Activated T-helper 2 cell treated with anti-CD3 and anti-CD28 coated beads, Interferon-gamma antibody, Interleukin-2, Interleukin-4, amounts not matched to agents 10 μg/mL and 5 μg/mL and 100 μg/mL, durations not matched to agents 14 hours and 24 hours and 36 hours (primary cell): ENCODE measurements at places on chromosomes 2 and 18.

DNA sequence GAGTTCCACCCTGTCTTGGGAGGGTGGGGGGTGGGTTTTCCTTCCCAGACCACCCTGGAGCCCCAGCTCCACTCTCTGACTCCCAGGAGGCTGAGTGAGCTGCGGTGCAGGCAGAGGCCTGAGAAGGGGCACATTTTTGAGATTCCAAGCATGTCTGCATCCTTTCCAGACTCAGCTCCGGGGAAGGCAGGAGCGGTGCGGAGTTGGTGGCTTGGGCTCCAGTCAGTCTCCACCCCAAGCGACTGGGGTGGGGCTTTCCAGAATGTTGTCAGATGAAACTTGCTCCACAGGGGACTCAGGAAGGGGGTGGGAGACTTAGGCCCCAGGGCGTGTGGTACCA is 44.2 kb upstream of the HS6ST1 start:
- DNase-seq: no peak

DNA sequence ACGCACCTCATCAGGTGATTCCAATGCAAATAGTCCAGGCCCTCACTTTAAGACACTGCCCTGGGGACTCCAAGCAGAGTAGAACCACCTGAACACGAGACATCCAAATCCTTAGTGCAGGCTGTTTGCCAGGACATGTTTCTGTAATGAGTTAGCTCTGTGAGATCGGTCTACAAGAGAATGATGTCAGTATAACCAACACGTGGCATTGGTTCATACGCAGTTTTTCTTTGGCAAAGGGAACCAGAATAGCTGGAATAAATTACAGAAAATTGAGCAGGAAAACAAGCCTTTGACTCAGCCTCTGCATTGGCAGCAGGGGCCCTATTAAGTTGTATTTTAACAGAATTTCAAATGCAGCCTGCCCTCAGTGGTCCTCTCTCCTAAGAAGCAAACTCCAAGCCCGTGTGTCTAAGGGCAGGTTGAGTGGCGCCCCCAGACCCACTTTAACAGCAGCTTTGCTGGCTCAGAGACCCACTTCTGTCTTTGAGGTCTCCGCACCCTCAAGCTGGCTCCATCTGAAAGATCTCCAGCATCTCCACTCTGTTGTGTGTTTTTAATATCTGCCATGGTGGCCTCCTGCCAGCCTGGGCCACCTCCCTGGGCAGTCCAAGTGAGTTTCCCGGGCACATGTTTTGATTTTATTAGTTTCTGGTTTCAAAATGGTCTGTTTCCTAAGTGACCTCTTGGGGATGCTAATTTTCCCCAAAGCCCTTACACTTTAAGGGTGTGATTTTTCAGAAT is 61.3 kb downstream of the ALPK2 start:
- DNase-seq: no peak

- no peak for DNase-seq
Measured at GRCh38 chr2:36238106-36238505, 117.5 kb upstream of the CRIM1 start.

GRCh38 chr2:23289671-23290070 is 95.3 kb upstream of the KLHL29 start:
- DNase-seq: no peak
